ENCODE measurements at places on chromosomes 5 and 9. TPM values are rescaled to one million over a fixed set of nuclear protein-coding genes. Genes with fewer than 3 reads are reported as not detected.

The SDHA gene
- 370 TPM for total RNA-seq

The TTC23L gene
- 0.12 TPM for total RNA-seq

The TRPM3 gene
- 0.22 TPM for total RNA-seq

The GLT6D1 gene
- not detected for total RNA-seq

The AJM1 gene
- 10.4 TPM for total RNA-seq

The SLC27A4 gene
- total RNA-seq, result 58.2 TPM

The CIZ1 gene
- 88.9 TPM for total RNA-seq

The STC2 gene
- 1.7 TPM for total RNA-seq

The DIPK1B gene
- total RNA-seq, result 1.3 TPM

The IFNA21 gene
- total RNA-seq, result not detected

The SLCO6A1 gene
- not detected for total RNA-seq

The LHX3 gene
- not detected for total RNA-seq

The CARD9 gene
- total RNA-seq, result 0.52 TPM

The PRR16 gene
- 1.6 TPM for total RNA-seq

The RIC1 gene
- total RNA-seq, result 16.9 TPM

The SLC35D2 gene
- total RNA-seq, result 94.6 TPM

The DMRTA1 gene
- total RNA-seq, result 0.64 TPM
